ENCODE measurements at places on chromosomes 11 and 22.
A peak's percentile ranks its signal among the peaks of the same experiment; 100 is the strongest.

- DNase-seq = no peak
These were observed 63.3 kb upstream of the RTL6 start for GRCh38 chr22:44561139-44561840.

DNA sequence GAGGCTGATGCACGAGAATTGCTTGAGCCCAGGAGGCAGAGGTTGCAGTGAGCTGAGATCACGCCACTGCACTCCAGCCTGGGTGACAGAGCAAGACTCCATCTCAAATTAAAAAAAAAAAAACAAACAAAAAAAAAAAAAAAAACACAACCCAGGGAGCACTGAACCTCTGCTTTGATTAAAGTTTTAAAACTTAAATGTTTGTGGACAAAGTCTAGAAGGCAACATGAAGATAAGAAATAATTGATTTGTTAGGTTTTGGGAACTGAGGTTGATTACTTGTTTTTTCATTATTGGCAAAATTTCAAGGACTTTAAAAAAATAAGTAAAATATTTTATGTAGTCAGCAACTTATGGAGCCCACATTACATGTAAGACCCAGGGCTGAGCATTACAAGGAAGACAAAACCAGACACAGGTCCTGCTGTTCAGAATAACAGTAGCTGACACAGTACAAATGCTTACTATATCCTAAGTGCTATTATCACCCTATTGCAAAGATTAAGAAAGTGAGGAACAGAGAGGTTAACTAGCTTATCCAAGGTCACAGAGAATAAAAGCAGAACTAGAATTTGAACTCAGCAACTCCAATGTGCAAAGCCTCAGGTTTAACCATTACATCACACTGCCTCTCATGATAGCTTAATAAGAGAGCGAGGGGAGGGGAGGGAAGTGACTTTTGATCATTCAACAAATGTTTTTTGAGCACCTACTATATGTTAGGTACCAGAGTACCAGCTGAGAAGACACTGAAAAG lies 2.3 kb upstream of the CRY2 start:
- DNase-seq = no peak

GRCh38 chr22:38167988-38168407 lies 13.6 kb downstream of the PLA2G6 start:
- peak; percentile 23 for DNase-seq

DNA sequence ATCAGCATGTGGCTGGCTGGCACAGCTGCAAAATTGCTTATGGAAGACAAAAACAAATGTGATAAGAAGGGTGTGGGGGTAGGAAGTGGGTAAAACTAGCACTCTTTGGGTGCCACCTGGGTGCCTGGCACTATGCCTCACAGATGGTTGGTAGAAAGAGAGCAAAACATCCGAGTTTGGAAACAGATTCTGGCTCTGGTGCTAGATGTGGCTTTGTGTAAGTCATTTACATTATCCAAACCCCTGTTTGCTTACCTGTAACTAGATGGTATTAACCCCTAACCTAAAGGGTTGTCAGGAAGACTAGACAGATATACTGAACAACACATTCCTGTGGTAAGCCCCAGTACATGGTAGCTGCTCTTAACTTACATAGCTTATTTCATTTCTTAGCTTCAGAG lies 905.6 kb downstream of the DLG2 start:
- DNase-seq = no peak

DNA sequence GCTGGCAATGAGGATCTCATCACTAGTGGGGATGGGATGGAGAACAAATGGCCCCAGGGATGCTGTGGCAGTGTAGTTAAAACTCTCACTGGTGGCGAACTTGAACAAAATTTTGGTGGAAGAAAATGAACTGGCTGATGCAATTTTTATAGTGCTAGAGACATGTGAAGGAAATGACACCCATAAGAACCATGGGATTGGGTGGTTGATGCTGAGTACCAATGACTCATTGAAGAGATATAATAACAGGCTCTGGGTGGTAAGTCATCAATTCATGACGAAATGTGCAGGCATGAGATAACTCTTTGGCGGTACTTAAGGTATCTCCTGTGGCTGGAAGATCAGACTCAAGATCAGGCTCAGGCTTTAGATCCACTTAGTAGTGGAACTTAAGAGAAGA lies 172.9 kb upstream of the DDI1 start:
- no peak for DNase-seq

- DNase-seq = peak; percentile 7
These were observed 559.9 kb downstream of the MN1 start for GRCh38 chr22:27241430-27242321.

GRCh38 chr11:19722702-19723101 lies 10.1 kb downstream of the NAV2 start:
- no peak for DNase-seq

DNA sequence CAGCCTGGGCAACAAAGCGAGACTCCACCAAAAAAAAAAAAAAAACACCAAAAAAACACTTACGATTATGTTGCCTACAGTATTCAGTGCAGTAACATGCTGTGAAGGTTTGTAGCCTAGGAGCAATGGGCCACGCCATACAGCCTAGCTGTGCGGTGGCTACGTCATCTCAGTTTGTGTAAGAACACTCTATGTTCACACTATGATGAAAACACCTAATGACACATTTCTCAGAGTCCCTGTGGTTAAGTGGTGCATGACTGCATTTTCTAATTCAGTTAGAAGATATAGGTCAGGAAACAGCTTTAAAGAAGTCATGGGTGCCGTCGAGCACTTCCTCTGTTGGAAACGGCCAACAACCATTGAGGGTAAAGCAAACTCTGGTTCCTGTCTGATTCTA lies 75.7 kb upstream of the ANO1 start:
- DNase-seq = no peak

DNA sequence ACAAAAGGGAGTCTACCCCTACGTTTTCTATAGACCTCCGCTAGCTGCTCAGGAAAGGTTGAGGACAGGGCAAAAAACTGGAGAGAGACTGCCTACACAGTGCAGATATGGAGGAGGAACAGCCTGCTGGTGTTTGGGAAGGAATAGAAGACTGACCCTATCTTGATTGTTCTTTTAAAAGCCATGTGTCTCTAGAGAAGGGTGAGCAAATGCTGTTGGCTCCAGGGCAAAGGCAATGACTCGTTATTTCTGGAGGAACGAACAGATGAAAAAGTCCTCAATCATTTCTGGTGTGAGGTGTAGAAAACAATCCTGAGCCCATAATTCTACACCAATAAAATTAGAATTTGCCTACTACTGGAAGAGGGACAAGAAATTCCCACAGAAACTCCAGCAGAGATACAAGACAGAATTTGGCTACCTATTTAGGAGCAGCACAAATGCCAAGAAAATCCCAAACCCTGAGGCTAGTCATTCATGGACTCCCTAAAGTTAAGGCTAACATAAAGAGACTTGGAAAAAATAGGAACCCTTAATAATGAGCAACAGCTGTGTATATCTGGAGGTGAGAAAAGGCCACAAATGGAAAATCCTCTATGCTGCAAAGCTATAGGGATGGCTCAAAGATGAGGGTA lies 1206.3 kb upstream of the CNTN5 start:
- DNase-seq = no peak

GRCh38 chr22:30485362-30485988 lies 13.7 kb upstream of the SEC14L3 start:
- peak; percentile 69 for DNase-seq

DNA sequence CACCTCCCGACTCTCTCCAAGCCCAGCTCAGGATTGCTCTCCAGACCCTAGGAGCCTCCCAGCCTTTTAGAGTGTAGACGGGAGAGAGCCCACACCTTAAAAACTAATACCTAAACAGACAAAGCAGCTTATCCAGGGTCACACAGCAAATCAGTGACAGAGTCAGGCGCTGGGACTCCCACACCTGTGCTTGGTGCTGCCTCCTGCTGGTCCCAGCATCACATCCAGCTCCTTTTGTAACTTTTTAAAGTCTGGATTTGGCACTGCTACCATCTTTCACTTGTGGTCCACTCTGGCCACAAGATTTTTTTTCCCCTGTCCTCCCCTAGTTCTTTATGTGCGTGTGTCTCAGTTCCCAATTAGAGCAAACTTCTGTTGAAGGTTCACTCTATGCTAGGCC lies 4.7 kb downstream of the ANO1 start:
- DNase-seq = no peak

GRCh38 chr11:2550606-2550970 lies 105.8 kb downstream of the KCNQ1 start:
- DNase-seq = no peak

- no peak for DNase-seq
These were observed 6.4 kb downstream of the C1QTNF6 start for GRCh38 chr22:37181681-37182080.

DNA sequence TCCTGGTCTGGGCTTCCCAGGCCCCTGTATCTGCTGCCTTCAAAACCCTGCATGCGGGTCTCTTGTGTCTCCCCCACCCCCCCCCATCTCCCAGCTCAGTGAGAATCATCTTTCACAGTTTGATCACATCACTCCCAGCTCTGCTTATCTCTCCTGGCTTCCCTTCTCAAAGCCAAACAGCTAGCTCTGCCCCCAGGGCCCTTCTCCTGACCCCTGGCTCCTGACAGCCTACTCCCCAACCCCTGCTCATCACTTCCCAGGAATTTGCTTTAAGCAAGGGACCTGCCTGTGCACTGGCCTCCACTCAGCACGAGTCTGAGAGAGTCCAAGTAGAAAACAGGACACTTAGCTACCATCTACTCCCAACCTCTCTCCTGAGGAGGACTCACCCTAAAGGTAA lies 342.7 kb downstream of the TENM4 start:
- no peak for DNase-seq

- no peak for DNase-seq
These were observed 23.4 kb downstream of the CACNA1I start for GRCh38 chr22:39593931-39594285.

DNA sequence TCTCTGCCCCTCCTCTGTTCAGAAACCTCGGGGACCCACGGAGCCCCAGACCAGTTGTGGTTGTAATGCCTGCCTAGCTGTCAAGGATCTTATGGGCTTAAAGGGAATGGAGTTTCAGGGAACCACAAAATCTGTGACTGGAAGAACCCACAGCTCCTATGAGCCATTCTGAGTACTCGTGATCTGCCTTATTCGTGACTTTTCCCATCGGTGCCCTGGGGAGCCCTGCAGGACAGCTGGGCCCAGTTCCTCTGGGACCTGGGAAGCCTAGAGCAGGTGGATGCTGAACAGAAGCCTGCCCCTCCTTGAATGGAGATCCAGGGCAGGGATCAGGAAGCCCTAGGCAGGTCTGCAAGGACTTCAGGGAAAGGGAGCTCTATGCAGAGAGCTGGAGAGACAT lies 42.1 kb upstream of the TTC12 start:
- DNase-seq = no peak

DNA sequence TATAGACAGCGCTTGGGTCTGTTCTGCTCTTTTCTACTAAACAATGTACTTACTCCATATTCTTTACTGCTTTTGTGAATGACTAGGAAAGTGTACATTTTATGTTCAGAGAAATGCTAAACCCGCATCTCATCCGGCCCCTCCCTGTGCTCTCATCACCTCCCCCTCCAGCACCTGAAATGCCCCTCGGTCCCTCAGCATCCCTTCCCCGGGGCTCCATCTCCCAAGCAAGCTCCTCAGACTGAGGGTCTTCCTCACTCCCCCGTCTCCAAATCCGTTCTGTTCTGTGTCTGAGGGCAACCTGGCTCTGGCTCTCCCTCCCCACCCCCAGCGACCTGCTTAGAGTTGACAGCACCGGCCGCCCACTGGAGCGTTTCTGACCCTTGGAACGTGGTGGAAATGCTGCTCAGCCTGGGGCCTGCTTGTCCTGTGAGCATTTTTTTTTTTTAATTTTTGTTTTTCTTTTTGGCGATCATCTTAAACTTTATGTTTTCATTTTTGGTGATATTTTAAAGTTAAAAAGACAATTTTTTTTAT lies 1.4 kb downstream of the SELENOO start:
- DNase-seq = no peak

DNA sequence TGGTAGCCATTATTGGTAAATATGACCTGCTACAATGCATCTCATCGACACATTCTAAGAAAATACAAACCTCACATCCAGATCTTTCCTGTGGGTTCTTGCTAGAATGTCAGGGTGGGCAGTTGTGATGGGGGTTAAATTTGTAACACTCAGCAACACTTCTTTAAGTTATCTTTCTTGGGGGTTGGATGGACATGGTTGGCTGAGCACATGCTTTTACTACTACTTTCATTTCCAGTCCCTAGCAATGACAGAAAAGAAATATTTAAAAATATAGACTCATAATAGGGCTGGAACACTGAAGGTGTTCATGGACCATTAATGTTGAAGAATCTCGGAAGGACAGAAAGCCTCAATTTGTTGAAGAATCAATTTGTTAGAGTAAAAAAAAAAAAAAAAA lies 57.6 kb downstream of the APOL3 start:
- DNase-seq = no peak

- DNase-seq = peak; percentile 72
These were observed 46.7 kb upstream of the PARVG start for GRCh38 chr22:44133901-44134571.

GRCh38 chr11:38927993-38928392 lies 2330.0 kb upstream of the RAG2 start:
- DNase-seq = no peak

DNA sequence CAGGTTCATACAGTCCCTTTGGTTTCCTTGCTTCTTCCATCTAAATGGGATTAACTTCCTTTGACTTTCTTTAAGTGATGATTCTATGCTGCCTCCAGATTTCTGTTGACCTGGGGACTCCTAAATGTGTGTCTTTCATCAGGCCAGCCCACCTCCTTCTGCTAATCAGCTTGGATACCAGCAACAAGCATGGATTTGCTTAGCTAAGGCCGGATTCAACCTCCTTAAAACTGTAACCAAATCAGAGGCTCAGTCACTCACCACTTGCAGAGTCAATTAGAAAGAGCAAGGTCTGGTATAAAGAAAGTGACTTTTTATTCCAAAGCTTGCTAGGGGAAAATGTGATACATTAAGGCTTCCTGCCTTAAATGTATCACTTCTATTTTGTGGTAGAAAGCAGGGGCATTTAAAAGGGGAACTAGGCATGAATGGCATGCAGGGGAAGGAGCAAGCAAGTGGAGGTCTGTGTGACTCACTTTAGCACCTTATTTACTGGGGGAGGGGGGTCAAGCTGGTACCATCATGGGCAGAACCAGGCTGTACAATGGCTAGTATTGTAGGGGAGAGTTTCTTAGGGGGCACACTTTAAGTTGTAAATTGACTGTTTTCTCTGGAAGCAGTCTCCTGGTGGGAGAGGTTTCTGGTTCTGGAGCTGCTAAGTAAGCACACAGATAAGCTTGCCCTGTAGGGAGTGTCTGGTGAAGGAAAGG lies 239.0 kb upstream of the PDGFD start:
- no peak for DNase-seq

DNA sequence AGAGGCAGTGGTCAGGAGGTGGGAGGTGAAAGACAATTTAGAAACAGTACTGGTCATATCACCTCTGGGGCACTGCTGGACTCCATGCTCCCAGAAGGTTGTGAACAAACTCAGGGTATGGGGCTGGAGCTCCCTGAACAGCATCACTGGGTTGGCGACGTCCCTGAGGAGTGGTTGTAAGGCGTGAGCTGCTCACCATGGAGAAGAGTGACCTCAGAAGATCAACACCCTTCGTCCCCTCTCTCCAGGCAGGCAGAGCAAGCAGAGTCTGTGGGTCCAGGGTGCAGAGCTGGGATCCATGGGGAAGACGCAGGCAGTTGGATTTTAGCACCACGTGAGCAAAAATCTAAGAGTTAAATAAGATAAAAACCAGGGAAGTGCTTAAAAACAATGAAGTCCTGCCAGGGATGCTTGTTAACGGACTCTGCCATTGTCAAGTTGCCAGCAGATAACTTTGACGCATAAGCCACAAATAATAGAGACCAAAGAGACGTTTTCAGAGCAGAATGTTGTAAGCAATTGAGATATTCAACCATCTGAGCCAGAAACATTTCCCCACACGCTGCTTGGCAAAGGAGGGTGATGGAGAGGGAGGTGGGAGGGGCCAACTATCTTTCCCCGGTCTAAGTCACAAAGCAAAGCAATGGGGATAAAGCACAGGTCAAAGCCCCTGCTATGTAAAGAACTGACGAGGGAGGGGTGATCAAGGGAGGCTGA lies 13.6 kb downstream of the PNPLA5 start:
- DNase-seq = no peak

Measured in midbrain (tissue), 1 donor.